Activated naive CD4-positive, alpha-beta T cell treated with anti-CD3 and anti-CD28 coated beads, Interleukin-2, amount 10 ng/mL, durations not matched to agents 7 days and 5 days (primary cell): ENCODE measurements at places on chromosomes 2 and 18.

DNA sequence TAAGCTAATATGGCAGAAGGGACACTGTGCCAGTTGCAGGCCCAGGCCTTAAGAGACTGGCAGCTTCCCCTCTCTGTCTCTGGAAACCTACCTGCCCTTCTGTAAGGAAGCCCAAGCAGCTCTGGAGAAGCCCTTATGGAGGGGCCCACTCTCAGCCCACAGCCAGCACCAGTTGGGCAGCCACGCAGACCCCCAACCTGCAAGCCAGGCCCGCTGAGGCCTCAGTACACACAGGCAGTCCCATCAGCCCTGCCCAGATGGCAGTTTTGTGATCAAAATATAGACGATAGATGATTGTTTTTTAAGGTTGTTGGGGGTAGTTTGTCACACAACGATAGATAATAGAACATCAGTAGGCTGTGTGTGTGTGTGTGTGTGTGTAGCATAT, 36.8 kb upstream of the ALPP start:
- DNase-seq: no peak

DNA sequence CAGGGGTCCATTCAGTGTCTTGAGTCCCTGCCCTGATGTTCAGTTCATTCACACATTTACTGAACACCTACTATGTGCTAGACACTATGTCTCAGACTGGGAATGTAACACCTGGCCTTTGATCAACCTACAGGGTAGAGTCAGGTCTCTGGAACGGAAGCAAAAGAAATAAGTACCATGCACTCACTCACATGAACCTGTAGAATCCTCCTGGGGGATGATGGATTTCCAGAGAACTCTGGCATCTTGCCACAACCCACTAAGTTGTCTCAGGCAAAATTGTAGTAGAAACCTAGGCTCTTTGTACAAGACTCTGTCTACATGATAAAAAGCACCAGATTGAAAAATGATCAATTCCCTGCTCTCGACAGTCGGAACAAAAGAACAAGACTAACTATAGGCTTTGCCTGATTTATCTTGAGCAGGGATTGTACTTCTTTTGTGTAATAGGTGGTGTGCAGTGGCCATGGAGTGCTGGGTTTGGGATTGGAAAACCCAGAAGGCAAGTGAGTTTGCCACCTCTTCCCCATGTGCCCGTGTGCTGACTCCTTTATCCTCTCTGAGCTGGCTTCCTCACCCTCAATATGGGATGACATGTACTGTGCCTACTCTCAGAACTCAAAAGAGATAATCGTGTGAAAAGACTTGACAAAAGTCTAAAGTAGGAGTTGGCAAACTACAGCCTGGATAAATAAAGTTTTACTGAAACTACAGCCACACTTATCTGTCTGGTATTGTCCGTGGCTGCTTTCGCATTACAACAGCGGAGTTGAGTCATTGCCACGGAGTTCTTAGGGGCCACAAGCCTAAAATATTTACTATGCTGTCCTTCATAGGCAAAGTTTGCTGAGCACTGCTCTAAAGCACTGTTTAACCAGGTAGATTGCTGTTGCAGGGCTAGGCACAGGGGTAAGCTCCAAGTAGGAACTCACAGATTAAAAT, 4.4 kb downstream of the CAPN14 start:
- DNase-seq: no peak

GRCh38 chr2:187527262-187527661, 27.0 kb downstream of the TFPI start:
- DNase-seq: no peak

- DNase-seq: no peak
Observed at GRCh38 chr2:171217330-171217729, 56.6 kb upstream of the TLK1 start.

GRCh38 chr2:110691612-110692258, 13.9 kb upstream of the BUB1 start:
- no peak for DNase-seq

- DNase-seq: no peak
Observed at GRCh38 chr18:65936678-65937077, 185.9 kb downstream of the CDH7 start.

- no peak for DNase-seq
Observed at GRCh38 chr2:112073875-112074274, 18.8 kb downstream of the TMEM87B start.

- no peak for DNase-seq
Observed at GRCh38 chr2:8253781-8254180, 428.1 kb upstream of the ID2 start.

GRCh38 chr2:42908518-42909200, 116.3 kb upstream of the HAAO start:
- no peak for DNase-seq

DNA sequence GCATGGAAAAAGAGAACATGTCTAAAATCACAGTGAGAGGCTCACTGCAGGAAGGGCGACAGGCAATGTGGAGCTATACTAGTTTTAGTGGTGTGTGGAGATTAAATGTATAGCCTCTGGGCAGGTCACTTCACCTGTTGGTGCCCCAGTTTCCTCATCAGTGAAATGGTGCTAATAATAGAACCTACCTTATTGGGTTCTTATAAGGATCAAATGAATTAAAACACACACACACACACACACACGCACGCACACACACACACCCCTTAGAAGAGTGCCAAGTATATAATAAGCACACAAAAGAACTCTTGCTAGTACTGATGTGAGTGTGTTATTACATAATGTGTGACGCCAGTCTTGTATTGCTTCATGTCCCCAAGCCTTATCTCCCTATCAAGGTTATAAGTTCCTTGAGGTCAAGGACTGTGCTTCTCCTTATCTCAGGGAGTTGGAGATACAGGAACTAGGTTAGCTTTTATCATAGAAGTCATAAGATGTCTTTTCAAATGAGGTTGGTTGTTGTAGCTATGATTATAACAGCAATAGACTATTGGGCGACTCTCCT, 98.0 kb upstream of the CXCR4 start:
- no peak for DNase-seq

DNA sequence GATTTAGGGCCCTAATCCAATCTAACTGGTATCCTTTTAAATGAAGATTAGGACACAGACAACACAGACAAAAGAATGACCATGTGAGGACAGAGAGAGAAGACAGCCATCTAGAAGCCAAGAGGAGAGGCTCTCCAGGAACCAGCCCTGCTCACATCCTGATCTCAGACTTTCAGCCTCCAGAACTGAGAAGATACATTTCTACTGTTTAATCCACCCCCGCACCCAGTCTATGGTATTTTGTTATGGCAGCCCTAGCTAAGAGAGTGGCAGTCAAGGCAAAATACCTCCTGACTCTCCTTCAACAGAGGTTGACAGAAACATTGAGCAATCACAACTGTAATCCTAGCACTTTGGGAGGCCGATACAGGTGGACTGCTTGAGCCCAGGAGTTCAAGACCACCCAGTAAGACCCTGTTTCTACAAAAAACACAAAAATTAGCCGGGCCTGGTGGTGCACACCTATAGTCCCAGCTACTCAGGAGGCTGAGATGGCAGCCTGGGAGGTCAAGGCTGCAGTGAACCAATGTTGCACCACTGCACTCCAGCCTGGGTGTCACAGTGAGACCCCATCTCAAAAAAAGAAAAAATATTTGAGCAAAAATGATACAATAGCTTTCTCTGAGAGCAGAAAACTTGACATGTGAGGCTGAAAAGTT, 34.7 kb downstream of the WDR33 start:
- DNase-seq: no peak

GRCh38 chr18:37714691-37715090, 149.1 kb upstream of the CELF4 start:
- DNase-seq: no peak

- peak; percentile 63 for DNase-seq
Observed at GRCh38 chr2:8457092-8457481, 224.8 kb upstream of the ID2 start.

- DNase-seq: no peak
Observed at GRCh38 chr18:6428851-6429395, 14.2 kb upstream of the L3MBTL4 start.

DNA sequence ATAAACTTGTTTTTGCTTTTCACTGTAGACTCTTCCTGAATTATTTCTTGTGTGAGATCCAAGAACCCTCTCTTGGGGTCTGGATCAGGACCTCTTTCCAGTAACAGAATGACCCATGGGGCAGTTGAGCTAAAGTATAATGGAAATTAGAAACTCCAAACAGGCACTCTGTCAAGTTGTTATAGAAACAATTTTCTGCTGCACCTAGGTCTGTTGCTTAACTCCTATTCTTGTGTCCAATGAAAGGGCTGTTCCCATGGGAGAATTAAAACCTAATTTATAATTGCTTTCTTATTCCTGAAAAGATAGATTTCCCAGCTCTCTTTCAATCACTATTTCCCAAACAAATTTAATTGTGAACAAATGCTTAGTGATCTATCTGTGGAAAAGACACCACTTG, 1341.3 kb upstream of the PIK3C3 start:
- no peak for DNase-seq

- no peak for DNase-seq
Observed at GRCh38 chr18:80193701-80194100, 53.6 kb downstream of the PARD6G start.

DNA sequence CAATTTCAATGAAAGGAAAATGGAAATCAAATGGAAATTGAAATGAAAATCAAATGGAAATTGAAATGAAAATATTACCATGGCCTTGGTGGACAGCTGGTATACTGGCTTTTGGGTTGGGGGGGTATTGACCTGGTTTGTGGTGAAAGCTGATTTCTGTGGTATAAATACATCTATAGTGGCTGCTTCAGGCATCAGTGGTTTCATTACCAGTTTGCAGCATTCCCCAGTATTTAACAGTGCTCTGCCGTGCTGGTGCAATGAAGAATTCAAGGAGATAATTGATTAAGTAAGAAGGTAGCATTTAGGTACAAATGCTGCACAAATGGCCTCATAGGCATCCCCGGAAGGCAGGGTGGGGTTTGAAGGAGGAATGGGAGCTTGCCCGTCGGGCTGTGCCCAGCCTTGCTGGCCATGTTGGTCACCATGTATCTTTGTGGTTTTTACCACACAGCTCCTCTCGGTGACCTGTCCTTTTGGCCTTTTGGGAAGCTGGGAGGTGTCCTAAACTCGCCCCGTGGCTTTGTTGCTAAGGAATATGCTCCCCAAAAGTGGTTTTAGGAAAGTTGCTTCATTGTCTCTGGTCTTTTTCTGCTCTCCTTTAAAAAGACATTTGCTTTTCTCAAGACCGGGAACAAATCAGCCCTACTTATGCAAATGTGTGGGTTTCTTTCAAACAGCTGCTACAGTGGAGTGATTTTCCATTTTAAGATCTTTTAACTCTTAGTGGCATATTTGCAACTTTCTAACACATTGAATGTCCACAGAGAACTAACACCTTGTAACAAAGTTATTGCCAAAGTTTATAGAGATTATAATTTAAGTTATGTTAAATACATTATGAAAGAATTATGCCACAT, 28.6 kb downstream of the SNTG2 start:
- DNase-seq: no peak

GRCh38 chr2:72940786-72941185, 23.5 kb downstream of the EMX1 start:
- DNase-seq: no peak

DNA sequence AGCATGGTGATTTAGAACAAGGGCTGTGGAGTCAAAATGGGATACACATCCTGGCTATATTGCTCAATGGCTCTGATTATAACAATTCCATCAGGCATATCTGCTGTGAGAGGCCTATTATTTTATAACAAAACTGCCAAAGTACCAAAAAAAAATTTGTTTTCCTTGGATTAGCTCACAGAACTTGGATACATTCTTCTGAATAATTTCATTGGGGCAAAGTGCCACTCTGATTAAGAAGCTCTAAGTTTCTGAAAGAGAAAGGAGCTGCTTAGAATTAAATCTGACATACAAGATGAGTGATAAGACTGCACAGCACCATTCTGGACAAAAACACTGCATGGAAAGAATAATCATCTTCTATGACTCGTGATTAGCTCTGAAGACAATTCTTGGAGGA, 85.7 kb downstream of the SMC6 start:
- DNase-seq: no peak

DNA sequence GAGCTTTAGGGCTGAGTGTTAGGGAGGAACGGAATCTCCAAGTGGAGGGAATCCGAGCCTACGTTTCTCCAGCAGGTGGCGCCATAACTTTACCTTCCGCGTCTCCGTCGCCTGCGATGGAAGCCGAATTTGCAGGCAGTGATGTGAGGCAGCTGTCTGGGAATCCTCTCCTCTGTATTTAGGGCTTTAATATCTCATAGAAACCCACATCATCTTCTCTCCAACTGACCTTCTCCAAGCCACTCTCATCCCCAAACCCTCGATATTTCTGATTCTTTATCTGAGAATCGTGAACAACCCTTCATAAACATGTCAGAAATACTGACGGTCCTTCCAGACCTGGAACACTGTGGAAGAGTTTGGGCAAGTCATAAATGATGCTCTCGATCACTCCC, 27.5 kb downstream of the SIX2 start:
- peak; percentile 74 for DNase-seq

- no peak for DNase-seq
Observed at GRCh38 chr2:148501545-148501944, 143.0 kb upstream of the EPC2 start.

- DNase-seq: no peak
Observed at GRCh38 chr18:23798824-23799223, 109.6 kb downstream of the LAMA3 start.

DNA sequence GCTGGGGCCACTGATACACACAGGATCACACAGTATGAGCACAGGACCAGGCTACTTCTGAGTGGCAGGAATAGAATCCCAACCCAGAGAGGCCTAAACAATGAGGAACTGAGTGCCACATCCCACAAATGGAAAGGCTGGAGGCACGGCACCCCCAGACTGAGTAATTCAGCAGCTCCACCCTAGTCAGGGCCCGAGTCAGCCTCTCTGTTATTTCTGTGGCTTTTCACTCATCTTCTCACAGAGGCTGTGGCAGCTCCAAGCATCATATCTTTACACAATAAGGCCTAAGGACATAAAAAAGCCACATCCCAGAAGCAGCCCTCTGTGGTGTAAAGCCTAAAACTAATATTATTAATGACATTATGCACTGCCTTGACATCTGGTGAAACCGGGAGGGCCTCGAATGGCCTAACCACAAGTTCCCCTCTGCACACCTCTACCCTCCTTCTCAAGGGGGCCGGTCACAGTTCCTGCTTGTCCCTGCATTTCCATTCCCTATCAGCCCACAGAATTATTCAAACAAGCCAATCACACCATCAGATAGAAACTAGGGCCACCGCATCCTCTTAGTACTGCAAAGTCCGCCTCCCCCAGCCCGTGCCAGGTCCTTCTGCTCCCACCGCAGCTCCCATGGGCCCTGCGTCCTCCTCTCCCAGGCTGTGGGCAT, 12.5 kb upstream of the MAL start:
- DNase-seq: no peak
